ENCODE measurements at places on chromosomes 4 and X. TPM values are rescaled to one million over a fixed set of nuclear protein-coding genes. Genes with fewer than 3 reads are reported as not detected.

RXFP1 gene
- total RNA-seq: not detected

GRXCR1 gene
- total RNA-seq: not detected

VEGFC gene
- total RNA-seq: 16.8 TPM

ERVMER34-1 gene
- total RNA-seq: 0.49 TPM

ANXA3 gene
- total RNA-seq: 54.9 TPM

CHIC2 gene
- total RNA-seq: 10.8 TPM

LARP7 gene
- total RNA-seq: 43.2 TPM

PIM2 gene
- total RNA-seq: 9.6 TPM

ATP1B4 gene
- total RNA-seq: not detected

FANCB gene
- 3.4 TPM for total RNA-seq

SAGE1 gene
- total RNA-seq: 0.03 TPM

MECP2 gene
- total RNA-seq: 20.0 TPM

BCLAF3 gene
- total RNA-seq: 1.3 TPM

ARAP2 gene
- total RNA-seq: 0.57 TPM

ASB12 gene
- total RNA-seq: not detected

CXCL3 gene
- total RNA-seq: 7.2 TPM

PAGE4 gene
- total RNA-seq: not detected

NAA11 gene
- not detected for total RNA-seq

PDGFRA gene
- total RNA-seq: 0.63 TPM

SPANXA2 gene
- total RNA-seq: 0.22 TPM

TIGD4 gene
- total RNA-seq: 0.12 TPM

TMEM156 gene
- 24.9 TPM for total RNA-seq

Data from A549 treated with RU486 at 1 μM for 4 hours (cell line).